ENCODE measurements at places on chromosomes 1 and 21.

- DNase-seq: no peak
These were observed 47.0 kb upstream of the PTCH2 start for GRCh38 chr1:44890007-44890406.

GRCh38 chr1:202146993-202147392 lies 2.5 kb upstream of the ARL8A start:
- DNase-seq: no peak

DNA sequence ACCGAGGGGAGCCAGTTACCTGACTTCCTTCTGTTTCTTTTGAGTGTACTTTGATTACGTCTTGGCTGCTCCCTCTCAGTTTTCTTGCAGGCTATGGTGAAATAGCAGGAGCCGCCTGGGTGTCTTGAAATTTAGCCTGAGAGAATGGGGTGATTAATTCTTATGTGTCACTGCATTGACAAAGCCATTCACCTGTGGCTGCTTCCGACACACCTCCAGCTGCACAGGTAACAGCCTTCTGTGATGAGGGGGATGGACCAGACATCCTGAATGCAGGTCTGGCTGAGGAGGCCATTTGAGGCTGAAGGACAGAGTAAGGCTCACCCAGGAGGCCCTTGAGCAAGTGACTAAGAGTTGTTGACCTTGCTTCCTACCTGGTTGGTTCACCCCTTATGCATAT lies 16.5 kb downstream of the CACNA1E start:
- no peak for DNase-seq

DNA sequence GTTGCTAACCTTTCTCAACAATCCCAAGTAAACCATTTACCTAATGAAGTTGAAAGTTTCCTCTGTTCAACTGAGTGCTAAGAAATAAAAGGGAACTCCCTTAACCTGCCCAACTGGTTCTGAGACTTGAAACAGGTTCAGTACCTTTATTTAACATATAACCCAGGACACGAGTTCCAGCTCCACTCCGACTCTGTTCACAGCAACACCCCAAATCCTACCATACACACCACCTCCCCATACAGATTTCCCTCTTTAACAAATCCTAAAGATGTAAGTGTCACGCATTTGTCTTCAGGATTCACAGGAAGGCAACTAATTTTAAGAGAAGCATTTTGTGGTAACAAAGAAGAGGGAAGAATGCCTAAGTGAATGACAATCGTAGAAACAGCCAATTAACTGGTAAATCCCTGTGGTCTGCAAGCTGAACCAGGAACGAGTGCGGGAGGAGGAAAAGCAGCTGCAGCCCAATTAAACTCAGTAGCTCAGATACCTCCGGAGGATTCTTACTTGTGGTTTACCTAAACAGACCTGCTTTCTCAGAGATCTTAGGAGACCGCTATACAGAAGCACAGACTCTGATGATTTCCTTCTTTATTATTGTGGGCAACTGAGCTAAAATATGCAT lies 134.5 kb upstream of the MAGI3 start:
- DNase-seq: no peak

DNA sequence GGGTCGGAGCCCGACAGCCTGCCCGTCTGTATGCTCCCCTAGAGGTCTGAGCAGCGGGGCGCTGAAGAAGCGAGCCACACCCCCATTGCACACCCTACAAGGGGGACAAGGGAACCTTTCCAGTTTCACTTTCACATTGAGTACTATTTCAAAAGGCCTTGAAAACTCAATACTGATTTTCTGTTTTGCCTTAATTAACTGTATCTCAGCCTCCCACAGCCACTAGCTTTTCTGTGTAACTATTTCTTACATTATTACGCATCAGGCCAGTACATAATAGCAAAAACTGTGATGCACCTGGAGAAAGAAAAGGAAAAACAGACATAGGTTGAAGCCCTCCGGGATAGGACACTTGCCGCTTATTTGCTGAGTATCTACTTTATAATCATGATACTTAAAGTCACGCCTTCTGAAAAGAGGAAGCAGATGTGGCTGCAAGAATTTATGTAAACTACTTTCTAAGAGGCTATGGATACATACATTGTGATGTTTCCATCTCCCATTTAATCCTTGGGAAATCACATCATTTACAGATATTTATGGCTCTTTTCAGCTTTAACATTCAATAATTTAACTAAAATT lies 1719.5 kb downstream of the MRPL39 start:
- DNase-seq: no peak

DNA sequence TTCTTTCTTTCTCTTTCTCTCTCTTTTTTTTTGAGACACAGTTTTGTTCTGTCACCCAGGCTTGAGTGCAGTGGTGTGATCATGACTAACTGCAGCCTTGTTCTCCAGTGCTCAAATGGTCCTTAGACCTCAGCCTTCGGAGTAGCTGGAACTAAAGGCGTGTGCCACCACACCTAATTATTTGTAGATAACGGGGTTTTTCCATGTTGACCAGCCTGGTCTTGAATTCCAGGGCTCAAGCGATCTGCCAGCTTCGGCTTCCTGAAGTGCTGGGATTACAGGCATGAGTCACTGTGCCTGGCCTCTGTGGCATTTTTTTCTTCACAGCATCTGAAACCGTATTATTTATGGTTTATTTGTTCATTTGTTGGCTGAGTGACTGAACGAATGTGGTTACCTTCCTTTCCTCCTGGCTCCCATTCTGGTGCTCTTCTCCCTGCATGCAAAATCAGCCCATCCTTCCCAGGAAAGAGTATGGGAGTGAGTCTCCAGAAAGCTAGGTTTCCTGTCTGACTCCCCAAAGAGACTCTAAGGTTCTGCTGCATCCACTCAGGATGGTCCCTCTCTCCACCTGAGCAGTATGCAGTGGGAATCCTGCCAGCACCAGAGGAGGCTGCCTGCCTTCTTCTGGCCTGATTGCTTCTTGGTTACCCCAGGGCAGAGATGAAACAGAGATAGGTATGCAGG lies 155.0 kb upstream of the BEND5 start:
- no peak for DNase-seq

- DNase-seq: no peak
These were observed 632.6 kb downstream of the PTPRU start for GRCh38 chr1:29868944-29869343.
